ENCODE measurements at places on chromosomes 12 and 14.

DNA sequence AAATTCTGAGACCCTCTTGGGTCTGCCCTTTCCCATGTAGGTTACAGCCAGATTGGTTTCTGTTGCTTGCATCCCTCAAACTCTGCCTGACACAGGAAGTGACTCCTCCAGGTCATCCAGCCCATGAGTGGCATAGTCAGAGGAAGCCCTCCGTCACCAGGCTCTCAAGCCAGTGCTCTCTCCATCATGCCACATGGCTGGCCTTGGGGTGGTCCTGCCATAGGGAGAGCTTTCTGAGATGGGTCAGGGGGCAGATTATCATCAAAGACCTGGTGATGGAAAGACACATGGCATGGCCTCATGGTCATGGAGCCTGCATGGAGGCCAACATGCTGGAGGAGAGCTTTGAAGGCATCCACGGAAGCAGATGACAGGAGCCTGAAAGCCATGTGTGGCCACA lies 15.4 kb upstream of the CLMN start:
- no peak for DNase-seq

- no peak for DNase-seq
Observed at GRCh38 chr14:68264260-68264569, 444.6 kb downstream of the RAD51B start.

- no peak for DNase-seq
Observed at GRCh38 chr12:115322275-115322674, 638.3 kb upstream of the TBX3 start.

DNA sequence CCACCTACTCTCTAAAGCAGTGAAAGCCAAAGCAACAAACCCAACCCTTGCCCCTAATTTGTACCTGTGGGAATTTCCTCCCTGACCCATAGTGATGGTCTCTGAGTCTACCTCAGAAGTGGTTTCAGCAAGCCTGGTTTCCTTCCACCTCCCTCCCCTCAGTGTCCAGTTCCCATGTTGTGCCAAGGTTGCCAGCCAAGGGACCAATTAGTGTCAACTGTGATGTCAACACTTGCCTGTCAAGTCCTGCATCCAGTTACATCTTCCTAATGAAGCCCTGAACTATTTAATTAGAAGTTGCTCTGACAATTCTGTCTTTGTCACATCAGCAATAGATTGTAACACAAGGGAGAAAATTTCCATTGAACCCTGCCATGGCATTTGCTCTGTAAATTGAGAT lies 194.4 kb upstream of the CCDC196 start:
- DNase-seq, result no peak

- DNase-seq, result no peak
Observed at GRCh38 chr14:74910556-74910955, 12.5 kb downstream of the RPS6KL1 start.

DNA sequence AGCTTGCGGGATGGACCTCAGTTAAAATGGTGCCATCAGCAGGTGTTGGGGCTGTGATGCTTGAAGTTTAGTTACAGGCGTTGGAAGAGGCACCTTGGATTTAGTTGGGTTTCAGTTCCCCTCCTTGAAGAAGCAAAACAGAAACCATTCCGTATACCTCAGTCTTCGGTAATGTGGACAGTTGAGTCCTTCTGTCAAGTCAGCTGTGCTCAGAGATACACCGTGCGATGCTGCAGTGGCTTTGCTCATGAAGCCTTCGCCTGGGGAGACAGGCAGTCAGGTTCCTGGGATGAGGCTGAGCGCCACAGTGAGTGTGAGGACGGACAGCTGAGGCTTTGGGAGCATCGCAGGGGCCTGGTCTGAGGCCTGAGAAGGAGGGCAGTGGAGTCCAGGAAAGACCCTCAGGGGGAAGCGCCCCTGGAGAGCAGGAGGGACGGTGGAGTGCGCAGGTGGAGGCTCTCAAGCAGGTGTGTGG lies 7.4 kb downstream of the RAN start:
- DNase-seq, result no peak

DNA sequence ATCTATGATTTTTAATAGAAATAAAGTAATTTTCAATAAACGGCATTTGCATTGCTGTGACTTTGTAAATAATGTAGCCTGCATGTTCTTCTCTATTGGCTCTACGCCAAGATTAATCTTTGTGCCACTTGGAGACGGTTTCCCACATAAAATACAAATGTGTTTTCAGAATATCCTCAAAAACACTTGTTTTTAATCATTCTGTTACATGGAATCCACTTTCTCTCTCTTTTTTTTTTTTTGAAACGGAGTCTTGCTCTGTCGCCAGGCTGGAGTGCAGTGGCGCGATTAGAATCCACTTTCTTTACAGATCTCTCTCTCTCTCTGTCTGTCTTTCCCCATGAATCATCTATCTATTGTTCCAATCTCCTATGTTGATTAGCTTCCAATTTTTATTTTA lies 22.8 kb upstream of the SSPN start:
- DNase-seq, result no peak

GRCh38 chr14:39641224-39641623 lies 209.0 kb upstream of the FBXO33 start:
- DNase-seq, result no peak

- DNase-seq, result no peak
Observed at GRCh38 chr12:113524495-113524894, 52.8 kb upstream of the LHX5 start.

- no peak for DNase-seq
Observed at GRCh38 chr14:33631441-33631840, 319.4 kb downstream of the EGLN3 start.

DNA sequence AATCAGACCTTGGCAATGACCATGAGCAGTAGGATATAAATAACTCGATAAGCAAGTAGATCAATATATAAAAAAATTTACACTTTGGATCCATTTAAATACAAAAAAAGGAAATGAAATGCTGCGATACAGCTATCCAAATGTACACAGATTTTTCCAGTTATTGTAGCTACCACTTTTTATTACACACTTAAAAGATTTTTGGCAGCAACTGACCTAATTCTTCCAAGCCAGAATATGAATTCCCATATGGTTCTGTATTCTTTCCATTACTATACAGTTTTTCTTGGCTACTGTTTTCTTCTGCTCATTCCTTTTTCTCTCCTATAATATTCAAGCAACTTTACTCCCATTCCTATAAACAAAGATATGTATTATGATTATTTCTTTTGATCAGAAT lies 52.2 kb downstream of the TMTC1 start:
- no peak for DNase-seq

DNA sequence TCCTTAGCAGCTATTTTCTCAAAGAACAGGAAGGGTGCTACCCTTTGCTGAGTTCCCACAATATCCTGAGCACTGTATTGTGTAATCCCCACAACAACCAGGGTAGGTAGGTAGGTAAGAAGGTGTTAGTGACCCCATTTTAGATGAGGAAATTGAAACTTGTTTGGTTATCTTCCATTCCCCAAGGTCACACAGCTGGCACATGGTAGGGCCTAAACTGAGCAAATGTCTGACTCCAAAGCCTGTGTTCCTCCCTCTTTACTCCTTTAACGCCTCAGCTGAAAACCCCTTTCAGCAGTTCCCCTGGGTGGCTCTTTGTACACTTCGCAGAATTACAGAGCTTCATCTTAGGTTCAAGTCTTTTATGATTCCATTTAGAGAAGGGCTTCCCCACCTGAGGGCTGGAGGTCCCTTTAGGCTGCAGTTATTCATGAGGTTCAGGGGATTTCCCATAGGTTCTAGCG lies 26.5 kb upstream of the RIC8B start:
- no peak for DNase-seq

GRCh38 chr14:75231320-75231719 lies 47.3 kb upstream of the FOS start:
- DNase-seq, result no peak

DNA sequence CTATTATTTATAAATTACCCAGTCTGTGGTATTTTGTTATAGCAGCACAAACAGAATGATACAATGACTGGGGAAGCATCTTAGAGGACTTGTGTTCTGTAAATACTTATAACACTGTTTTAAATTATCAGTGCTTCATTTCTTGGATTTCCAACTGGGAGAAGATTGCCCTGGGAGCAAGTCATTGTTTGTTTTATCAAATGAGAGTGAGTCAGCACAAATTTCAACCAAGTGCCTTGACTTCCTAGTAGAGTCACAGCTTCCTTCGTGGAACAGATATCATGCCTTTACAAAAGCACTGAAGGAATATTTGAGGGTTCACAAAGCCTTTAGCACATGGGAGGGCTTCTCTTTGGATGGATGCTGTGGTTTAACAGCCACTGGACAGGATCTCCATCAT lies 234.1 kb downstream of the KTN1 start:
- no peak for DNase-seq

- DNase-seq, result no peak
Observed at GRCh38 chr12:128133321-128134073, 133.5 kb upstream of the TMEM132C start.

DNA sequence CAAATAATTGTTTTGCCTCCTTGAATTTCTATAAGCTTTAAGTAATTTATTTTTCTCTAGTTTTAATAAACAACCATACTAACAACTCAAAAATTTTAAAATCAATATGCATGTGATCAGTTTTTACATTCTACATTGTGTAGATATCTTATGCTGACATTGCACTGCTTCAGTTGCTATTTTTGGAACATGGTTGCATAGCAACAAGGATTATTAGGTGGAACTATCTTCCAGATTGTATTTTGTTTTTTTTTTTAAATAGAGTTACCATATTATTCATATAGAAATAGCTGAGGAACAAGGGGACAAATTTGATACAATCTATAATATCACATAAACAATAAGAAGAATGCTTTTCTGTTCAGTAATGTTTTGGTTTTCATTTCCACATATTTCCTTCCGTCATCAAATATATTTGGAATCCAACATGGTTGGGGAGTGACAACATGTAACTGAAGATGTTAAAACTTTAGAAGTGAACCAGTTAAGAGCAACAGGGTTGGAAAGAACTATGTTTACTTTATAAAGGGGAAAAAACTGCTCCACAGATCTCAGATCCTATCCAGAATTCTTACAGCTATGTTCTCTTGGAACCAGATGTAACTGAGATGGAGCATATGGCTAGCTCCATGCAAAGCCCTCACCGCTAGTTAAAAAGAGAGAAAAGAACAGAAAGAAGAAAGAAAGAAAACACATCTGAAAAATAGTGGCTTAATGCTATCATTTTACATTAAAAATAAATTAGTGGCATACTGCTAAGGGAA lies 235.5 kb downstream of the NELL2 start:
- no peak for DNase-seq

DNA sequence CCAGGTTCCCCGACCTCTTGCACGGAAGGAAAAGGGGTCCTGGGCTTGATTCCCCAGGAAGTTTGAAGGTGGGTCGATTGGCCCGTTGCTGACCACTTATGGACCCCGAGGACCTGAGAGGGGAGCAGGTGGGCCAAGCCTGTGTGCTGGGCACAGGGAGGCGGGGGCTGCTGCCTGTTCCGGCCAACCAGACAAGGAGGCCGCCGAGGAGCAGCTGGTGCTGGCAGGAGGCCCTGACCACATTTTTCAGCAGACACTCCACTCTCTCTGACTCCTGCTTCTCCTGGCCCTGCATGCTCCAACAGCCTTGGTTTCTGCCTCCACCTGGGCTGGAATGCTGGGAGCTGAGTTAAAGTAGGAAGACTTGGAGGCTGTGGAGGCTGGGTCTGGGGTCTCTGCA lies 42.8 kb downstream of the NOS1 start:
- no peak for DNase-seq

DNA sequence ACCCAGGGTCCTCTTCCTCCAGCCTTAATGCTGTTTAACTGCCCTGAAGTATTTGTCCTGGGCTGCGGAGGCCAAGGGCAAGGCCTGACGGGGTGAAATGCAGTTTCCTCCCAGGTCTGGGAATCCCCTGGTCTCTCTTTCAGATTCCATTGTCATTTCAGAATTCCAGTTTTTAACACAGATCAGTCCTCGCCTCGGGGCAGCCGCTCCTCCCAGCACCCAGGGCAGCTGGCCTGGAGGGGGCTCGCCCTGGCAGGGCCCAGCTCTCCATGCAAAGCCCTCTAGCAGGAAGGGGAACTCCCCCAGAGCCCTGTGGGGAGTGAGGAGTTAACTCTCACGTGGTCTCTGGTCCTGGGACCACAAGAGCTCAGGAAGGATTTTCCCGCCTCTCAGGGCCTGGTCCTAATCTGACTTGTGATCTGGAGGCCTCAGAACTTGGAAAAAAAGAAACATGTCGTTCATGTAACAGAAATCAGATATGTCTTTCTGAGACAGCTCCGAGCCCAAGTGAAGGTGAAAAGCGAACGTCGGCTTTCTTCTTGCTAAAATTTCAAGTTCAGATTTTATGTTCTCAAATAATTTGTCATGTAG lies 265.6 kb upstream of the SFSWAP start:
- DNase-seq, result no peak

DNA sequence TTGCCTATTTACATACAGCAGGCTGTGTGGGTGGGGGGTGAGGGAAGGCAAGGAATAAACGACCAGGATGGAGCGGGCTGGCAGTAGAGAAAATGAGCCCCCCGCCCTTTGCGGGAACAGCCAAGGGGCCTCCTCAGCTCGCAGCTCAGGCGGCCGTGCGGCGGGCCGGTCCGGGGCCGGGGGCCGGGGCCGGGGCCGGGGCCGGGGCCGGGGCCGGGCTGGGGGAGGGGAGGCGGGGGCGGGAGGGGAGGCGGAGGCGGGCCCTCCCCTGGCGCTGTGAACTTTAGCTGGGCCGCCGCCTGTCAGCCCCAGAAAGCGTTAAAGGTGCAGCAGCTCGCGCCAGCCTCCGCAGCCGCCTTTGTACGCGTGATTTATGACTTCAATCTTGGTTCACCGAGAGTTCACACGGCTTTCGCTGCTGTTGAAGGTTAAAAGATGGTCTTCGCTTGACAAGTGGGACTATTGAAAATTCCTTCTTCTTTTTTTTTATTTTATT lies 28.8 kb downstream of the HOXC4 start:
- DNase-seq, result peak; percentile 32

GRCh38 chr12:51244269-51244668 lies 5.6 kb downstream of the DAZAP2 start:
- no peak for DNase-seq

Measured in activated naive CD8-positive, alpha-beta T cell treated with anti-CD3 and anti-CD28 coated beads for 36 hours (primary cell).